ENCODE measurements at places on chromosomes 16 and 17.

DNA sequence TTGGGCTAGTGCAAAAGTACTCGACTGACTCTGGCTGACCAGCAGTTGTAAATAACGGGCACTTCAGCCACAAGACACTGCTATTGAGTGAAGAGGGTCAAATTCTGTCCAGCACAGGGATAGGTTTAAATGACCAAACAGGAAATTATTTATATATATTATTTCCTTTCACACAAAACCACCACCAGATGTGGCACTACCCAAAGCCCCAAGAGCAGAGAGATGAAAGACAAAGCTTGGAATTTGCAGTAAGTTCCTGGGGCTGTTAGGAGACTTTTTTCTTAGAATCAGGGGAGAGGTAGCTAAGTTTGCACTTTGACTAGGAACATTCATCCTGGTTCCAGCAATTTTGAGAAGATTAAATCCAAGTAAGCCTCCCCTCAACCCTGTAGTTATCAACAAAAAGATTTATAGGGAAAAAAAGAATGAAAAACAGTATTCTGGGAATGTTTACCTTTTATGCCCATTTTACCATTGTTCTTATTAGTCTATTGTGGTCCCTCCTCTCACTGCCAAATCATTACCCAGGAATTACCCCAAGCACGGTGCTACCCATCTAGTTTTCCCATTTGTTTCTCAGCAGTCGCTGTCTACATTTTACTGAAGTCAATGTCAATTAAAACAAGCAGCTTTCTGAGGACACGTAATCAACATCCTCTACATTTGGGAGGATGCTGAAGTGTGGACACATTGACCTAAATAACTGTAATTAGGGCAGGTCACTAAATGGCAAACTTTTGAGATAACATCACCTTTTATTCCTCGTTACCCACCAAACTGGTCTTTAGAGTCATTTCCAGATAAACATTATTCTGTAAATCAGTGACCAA, 43.5 kb downstream of the GRB7 start:
- no peak for DNase-seq

DNA sequence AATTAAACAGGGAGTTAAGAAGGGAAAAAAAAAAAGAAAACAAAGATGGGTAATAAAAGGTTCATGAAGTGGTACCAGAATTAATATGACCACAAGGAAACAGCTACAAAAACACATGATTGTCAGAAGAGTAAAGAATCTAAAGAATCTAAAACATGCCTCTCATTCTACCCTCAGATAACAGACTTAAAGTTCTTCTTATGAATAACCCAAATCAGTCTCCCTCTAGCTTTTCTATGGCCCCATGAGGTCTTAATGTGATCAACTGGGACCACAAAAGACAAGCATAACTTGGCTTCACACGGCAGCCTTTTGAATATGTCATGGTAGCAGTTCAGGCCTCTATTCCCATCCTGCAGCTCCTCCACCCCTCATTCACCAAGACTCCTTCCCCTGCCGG, 6.9 kb downstream of the MYH10 start:
- no peak for DNase-seq

DNA sequence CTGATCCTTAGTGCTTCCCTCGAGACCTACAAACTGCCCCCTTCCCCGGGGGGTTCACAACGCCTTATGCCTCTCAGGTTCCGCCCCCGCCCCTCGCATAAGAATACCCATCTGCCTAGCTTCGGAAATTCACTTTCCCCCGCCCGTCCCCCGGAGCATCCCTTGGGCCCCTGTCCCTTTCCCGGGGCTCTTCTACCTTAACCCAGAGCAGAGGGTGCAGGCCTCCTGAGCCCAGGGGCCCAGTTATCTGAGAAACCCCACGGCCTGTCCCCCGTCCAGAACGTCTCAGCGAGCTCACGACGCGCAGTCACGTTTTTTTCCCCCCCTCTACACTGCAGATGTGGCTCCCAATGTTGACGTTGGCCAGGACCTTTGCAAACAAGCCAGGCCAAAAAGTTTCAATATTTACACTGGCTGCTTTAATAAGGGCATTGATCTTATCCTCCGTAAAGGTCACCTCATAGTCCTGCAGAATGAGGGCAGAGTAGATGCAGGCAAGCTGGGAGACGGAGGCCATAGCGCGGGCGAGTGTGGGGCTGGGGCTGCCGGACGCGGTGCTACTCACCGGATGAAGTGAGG, 1.4 kb upstream of the NBR1 start:
- peak; percentile 2 for DNase-seq

DNA sequence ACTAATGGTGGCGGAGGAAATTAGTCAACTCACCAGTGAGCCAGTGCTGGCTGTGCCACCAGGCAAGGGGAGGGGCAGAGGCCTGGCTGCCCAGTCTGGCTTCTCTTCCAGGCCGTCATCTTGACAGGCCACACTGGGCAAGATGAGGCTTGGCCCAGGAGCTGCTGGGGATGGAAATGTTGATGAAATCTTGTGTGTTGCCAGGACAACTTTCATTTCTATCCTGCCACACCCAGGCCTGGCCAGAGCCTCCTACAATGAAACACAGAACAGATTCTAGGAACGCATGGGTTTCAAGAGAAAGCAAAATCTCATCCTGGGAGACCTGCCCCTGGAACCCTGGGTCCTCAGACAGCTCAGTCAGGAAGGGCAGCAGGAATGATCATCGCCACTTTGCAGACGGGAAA, 9.3 kb downstream of the HEXIM2 start:
- DNase-seq, result peak; percentile 24

DNA sequence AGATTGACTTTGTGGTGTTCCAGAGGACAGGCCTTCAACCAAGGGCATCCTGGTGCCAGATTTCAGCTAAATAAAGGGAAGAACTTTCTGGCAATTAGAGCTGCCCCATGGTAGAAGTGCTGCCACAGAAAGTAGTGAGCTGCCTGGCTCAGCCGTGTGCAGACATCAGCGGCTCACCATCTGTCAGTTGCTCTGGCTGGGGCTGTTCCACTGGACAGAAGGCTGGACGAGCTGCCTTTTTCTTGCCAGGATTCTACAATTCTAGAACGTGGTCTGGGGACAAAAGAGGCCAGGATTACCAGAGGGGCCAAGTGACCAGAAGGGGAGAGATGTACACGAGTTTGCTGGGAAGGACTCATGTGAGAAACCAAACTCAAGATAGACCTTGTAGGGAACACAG, 107.0 kb upstream of the RPL38 start:
- no peak for DNase-seq

GRCh38 chr16:17590711-17591654, 120.2 kb upstream of the XYLT1 start:
- no peak for DNase-seq
